Smooth muscle cell of the brain vasculature (primary cell): ENCODE measurements at places on chromosomes 2 and 18.

DNA sequence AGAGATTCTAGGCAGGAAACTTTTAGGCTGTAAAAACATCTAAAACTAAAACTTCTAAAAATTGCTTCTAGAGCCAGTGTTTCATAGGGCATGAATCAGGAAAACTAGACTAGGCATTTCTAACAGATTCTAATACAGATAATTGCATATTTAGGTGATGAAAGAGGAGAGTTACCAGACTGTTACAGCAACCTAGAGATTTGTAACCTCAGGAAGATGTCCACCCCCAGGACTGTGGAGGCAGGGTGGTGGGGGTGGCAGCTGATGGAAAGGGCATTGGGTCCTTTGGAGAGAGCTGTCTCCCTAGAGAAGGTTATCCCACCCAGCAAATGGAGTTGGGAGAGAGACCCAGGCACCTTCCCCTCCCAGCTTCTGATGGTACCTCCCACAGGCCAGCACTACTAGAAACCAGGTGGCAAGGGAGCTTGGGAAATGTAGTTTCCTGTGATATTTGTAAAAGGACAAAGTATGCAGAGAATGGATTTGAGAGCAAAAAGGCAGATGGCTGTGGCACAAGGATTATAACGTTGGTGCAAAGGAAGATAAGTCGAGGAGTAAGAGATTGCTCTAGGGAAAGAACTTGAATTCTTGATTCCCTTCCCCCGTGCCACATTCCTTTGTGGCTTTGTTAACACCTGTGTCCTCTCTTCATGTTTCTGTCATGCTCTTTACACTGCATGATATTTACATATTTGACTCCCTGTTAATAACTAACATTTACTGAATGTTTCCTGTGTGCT is 75.6 kb upstream of the MGAT5 start:
- no peak for DNase-seq

DNA sequence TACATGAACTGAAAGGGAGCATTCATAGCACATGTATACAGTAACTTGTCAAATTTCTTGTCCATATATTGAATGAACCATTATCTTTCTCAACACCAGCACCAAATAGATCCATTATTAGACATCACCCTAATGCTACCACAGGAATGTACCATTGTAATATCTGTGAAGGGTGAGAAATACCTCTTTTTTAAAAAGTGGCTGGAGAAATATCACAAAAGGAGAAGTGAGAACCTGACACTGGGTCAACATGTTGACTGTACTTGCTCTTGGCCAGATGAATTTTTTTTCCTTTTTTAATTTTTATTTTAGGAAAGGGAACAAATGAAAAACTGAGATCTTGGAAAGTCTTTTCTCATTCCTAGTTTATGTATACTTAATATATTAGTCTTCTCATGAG is 63.5 kb downstream of the CAVIN2 start:
- DNase-seq = no peak

- DNase-seq = no peak
Measured at GRCh38 chr2:104851291-104852089, 2.4 kb upstream of the POU3F3 start.

- no peak for DNase-seq
Measured at GRCh38 chr18:36142751-36143150, 13.1 kb downstream of the ELP2 start.

DNA sequence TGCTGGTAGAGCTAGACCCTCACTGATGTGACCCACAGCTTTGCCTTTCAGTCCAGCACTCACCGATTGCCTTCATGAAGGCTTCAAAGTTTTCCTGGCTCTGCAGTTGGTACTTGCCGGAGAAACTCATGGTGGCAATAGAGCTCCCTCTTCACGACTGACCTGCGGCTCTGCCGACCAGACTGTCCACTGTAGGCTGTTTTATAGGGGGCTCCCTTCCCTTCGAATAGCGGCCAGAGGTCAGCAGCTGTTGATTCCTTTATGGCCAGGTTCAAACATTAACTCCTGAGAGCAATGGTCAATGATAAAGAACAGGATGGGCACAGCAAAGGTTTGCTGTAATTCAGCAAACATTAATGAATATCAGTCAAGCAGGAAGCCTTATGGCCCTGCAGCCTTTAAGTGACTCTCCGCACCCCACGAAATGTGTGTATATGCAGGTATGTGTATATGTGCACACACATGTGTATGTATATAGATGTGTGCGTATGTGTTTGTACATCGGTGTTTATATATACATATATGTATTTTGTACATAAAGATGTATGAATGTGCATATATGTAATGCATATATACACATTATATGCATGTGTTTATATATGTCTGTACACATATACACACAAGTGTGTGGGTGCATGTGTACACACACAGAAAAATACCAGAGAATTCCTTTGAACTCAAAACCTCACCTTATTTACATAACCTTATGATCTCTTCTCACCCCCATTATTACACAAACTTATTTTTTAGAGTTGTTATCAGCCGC is at the start of gene FABP1:
Gene FABP1 (minus strand): TSS at position 175 of the 766 bp plus-strand sequence. CDS start 45 bp downstream, at position 130.
- no peak for DNase-seq

DNA sequence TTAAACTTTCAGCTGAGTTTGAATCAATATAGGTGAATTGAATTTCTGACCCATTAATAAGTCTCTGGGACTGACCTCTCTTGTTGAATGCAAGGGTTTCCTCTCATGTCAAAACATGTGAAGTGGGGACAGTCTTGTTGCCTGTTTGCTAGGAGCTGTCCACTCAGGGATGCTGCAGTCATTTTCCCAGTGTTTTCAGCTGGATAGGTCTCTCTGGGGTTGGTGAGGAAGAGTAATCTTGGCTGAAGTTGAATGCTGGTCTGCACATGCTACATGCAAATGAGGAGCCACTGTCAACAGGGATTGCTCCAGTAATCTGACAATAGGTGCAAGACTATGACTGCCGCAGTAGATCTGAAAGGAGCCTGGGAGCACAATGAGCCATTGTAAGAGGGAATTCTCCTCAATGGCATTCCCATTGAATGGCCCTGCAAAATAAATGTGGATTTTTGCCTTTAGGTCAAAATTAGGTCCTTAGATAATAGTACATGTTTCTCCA is 34.1 kb upstream of the IL1RL1 start:
- no peak for DNase-seq

DNA sequence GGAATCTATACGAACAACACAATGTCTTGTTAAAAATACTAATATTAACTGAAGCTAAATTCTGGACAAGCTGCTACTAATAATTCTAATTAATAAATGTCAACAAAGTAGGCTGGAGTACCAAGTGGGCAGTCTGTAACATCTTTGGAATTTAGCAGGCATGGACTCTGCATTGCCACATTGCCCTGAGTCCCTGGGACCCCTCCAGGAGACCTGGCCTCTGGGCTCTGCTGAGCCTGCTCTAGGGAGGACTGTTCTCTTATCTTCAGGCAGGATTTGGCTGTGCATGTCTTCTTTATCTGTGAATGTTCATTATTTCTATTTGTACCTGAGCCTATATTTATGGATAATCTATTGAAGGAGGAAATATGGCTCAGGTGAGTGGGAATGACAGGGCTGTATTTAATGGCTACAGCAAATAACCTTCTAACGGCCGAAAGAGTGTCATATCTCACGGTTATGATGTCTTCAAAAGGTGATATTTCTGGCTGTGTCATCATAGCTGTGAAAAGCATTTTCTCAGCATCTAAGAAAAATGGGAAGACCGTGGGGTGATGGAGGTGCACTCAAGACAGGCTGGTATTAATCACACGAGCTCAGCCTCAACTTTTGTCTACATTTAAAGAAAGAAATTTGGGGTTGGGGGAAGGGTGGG is 28.6 kb upstream of the SETBP1 start:
- DNase-seq = no peak

DNA sequence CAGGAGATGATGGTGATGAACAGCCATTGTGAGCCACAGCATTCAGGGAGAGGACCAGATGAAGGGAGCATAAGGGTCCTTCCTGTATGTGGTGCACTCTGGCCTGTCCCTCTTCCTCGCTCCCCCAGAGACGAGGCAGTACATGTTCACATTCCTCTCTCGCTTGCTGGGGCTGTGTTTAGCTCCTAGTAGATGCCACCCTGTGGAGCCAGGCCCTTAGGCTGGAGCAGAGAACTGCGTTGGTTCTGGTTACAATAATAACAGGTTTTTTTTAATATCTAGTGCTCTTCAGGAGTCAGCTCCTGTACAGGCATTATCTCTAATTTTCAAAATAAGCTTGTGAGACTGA is 171.1 kb upstream of the MYT1L start:
- no peak for DNase-seq

DNA sequence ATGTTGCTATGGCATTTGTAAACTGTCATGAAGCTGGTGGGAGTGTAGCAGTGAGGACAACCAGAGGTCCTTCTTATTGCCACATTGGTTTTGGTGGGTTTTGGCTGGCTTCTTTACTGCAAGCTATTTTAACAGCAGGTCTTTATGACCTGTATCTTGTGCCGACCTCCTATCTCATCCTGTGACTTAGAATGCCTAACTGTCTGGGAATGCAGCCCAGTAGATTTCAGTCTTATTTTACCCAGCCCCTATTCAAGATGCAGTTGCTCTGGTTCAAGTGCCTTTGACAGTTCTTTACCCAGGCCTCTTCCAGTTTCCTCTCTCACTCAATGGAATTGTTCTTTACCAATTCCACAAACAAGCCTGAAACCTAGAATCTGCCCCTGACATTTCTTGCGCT is 145.1 kb downstream of the KCNE4 start:
- DNase-seq = no peak

- no peak for DNase-seq
Measured at GRCh38 chr18:21714474-21714873, 9.9 kb upstream of the ABHD3 start.

- DNase-seq = no peak
Measured at GRCh38 chr18:75201282-75202270, 7.4 kb downstream of the PTGR3 start.

DNA sequence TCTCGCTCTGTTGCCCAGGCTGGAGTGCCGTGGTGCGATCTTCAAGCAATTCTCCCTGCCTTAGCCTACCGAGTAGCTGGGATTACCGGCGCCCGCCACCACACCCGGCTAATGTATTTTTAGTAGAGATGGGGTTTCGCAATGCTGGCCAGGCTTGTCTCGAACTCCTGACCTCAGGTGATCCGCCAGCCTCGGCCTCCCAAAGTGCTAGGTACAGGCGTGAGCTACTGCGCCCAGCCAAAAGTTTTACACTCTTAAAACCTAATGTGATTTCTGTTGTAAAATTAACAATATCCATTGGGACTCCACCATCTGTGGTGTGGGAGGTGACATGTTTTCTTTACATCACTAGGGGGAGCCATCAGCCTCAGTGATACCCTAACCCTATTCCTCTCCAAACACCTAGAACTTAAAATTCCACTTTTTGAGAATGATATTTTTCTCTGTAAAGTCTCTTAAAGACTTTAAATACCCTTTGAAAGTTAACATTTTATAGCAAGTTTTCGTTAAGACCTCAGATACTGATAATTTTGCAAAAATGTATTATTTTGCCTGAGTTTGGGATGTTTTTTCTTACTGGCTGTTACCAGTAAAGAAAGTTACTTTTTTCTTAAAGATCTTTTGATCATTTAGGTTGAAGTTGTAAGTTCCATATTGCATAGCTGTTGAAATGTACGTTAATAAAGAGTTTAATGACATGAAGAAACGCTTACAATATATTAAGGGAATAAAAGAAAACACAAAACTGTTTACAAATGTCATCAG is 11.6 kb upstream of the EIF2AK2 start:
- no peak for DNase-seq

DNA sequence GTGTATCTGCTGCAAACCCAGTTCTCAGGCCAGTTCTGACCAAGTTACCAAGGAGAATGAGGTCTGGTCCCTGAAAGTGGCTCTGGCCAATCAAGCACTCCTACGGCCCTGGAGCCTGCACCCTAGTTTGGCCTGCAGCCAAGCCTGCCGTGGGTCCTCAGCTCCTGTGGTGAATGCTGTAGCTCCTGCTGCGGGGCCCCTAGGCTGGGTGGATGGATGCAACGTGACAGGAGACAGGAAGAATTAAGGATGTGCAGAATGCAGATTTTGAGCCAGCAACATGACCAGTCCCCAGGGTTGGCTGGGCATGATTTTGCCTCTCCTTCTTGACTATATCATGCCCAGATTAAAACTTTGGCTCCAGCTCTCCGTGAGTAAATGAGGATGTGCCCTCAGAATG is 97.2 kb downstream of the SMAD7 start:
- no peak for DNase-seq

GRCh38 chr2:43344868-43345373 is 118.5 kb upstream of the ZFP36L2 start:
- no peak for DNase-seq

- DNase-seq = no peak
Measured at GRCh38 chr2:150859162-150859561, 371.7 kb upstream of the RND3 start.

- DNase-seq = no peak
Measured at GRCh38 chr2:240157147-240157470, 16.7 kb upstream of the OTOS start.

DNA sequence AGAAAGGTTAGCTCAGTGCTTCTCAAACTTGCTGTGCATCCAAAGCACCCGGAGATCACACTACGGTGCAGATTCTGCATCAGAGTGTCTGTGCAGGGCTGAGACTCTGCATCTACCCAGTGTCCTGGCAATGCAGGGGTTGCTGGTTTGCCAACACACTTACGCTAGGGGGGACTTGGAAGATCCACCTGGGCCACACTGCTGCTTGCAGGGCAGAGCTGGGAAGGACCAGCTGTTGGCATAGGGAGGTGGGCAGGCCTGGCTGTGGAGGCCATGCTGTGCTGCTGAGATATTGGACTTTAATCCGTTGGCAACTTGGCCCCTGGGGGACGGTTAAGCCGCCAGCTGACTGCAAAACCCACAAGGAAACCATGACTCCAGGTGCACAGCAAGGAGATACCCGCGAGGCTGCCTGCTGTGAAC is 397.6 kb upstream of the HS6ST1 start:
- DNase-seq = no peak

DNA sequence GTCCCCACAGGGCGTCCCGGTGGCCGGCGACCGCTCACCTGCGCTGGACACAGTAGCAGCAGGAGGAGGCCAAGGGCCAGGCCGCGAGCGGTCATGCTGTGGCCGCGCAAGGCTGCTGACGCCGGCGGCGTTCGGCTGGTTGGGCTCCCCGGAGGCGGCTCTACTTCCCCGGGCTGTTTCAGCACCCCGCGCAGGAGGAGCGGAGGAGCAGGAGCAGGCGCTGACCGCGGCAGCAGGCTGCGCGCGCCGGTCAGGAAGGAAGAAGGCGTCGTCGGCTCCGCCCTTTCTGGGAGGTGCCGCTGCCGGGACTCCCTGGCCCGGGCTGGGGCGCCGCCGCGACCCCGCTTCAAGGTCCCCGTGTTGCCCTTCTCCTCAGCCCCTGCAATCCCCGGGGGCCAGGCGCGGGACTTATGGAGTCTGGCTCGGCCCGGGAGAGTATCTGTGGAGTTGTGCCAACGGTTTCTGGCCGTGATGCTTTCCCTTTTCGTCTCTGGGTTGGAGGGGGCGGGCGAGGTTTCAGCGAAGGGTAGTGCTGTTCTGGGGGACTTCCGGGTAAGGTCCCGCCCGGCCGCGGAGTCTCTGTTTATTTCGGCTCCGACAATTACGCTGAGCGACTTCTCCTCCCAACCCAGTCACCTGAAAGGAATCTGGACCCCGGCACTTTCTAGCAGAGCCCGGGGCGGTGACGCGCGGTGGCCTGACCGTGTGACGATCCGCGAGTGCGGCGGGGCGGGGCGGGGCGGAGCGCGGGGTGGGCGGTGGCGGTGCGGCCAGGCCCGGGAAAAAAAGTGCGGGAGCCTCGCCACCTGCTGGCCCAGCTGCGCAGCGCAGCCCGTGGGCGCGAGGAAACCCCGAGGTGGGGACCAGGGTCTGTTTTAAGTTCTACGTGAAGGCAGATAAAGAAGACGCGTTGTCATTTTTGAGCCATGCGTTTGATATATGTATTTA is at the start of gene NPC1:
Gene NPC1 (minus strand): TSS at position 258 of the 948 bp plus-strand sequence. CDS start 163 bp downstream, at position 95.
- DNase-seq = peak; percentile 83

- no peak for DNase-seq
Measured at GRCh38 chr2:63300835-63301234, 250.2 kb downstream of the OTX1 start.

- DNase-seq = no peak
Measured at GRCh38 chr18:46406539-46406932, 250.5 kb downstream of the LOXHD1 start.
